ENCODE measurements at places on chromosomes 6 and 20.
A peak's percentile ranks its signal among the peaks of the same experiment; 100 is the strongest.

DNA sequence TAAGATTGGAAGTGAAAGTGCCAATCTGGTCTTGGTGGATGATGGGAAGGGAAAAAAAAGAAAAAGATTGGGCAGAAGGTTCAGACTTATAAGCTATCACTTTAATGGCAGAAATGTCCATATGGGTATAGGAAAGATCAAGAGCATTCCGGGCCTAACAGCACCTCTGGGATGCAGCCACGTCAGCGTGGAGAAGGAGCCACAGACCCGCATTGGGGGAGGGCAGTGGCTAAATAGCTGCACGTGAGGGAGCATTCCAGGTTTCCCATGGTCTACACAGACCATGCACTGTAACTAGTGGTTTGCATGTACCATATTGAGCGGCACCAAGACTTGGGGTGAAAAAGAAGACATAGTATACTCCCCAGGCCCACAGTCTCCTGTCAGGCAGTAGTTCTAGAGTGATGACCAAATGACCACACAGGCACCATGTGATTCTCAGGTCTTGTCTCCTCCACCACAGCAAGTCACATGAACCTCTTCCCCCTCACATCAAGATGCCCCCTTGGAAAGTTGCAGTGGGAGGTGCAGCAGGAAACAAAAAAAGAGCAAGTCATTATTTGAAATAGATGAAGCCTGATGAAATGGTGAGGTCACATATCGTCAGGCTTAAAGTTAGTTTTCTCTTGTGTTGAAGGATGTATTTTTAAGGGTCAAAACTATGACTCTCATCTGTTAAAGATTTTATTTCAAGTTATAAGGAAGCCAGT, 94.4 kb upstream of the TNFAIP3 start:
- no peak for DNase-seq

DNA sequence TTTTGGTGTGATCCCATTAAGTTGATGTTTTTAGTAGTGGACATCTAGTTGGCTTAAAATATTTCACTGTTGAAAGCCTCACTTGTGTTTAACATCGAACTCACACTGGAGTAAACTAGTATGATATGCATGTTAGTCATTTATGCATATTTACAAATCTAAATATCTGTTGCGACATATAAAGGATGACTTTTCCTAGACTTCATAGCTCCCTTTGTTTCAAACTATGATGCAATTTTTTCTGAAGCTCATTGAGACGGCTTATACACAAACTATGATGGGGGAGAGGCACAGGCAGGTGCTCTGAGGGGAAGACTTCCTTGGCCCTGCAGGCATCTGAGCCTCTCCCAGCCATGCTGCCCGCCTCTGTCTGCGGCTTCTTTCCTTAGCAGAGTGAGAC, 11.8 kb upstream of the FOXC1 start:
- DNase-seq: peak; percentile 91

DNA sequence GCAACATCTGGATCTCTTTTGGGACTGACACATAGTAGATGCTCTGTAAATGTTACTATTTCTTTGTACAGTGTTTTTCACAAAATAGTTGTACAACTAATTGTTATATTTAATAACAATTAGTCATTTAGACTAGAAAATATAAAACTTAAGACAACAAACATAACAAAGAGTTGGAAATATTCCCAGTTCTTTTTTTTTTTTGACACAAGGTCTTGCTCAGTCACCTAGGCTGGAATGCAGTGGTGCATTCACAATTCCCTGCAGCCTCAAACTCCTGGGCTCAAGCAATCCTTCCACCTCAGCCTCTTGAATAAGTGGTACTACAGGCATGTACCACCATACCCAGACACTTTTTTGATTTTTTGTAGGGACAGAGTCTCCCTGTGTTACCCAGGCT, 105.8 kb downstream of the UTRN start:
- DNase-seq: no peak

DNA sequence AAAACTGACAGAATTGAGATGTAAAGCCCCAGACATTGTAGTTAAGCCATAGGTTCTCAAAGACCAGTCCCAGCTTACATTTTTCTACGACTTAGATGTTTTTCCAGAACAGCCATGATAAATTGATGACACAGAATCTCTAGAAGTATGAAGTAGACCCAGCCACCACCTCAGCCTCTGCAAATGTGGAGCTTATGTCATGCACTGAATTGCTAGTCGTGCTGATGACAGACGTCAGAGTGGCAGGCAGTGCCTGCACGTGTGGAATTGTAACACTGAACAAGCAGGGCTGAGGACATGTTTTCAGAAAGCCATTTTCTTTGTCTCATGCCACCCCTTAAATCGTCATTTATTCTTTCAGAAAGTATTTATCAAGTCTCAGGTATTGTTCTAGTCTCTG, 72.4 kb upstream of the TMEM181 start:
- DNase-seq: peak; percentile 10

- DNase-seq: no peak
Measured at GRCh38 chr6:46850792-46851191, 57.6 kb downstream of the MEP1A start.

DNA sequence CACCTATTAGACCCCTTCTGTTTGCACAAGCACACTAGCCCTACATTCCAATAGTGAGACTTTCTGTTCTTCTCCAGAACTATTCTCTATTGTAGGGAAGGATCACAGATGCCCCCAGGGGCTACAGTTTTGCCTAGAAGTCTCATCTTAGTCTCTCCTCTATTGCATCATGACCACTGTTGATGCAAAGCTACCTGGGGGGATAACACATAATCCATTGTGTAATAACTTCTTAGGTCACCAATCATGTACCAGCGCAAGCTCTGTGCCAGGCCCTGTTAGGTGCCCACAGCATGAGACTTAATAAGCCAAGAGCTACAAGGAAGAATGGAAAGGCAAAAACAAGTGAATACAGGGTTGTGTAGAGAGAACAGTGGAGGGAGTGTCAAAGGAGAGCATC, 98.1 kb upstream of the TNFAIP3 start:
- peak; percentile 76 for DNase-seq

DNA sequence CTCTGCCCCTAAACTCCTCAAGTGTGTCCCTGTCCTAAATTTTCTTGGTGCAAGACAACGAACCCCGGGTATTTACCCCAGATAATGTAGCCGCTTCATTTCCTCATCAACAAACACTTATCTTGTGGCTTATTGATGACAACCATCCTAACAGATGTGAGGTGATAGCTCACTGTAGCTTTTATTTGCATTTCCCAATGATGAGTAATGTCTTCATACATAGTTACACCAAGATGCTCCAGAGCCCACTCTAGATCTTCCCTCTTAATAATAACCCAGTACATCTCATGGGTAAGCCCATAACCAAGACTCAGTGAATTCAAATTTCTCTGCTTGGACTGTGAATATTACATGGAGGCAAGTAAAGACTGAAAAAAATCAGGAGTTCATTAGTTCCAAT, 48.2 kb upstream of the BEND6 start:
- peak; percentile 13 for DNase-seq

DNA sequence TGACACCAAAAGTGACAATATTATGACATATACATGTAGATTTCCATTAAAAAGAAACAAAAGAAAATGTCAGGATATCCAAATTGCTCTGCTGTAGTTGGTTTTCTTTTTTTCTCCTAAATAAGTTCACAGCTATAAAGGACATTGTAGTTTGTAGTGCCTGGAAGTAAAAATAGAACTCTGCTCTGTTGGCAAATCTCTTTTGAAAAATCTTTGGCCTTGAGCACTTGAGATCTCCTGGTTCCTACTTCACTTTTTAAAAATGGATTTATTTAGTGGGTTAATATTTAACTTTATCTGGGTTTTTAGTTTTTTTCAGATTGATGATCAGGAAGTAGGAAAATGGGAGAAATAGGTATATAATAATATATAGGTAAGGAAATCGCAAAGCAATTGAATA, 52.9 kb downstream of the AFDN start:
- no peak for DNase-seq

GRCh38 chr20:47319517-47320252, 36.8 kb downstream of the ZMYND8 start:
- peak; percentile 88 for DNase-seq

DNA sequence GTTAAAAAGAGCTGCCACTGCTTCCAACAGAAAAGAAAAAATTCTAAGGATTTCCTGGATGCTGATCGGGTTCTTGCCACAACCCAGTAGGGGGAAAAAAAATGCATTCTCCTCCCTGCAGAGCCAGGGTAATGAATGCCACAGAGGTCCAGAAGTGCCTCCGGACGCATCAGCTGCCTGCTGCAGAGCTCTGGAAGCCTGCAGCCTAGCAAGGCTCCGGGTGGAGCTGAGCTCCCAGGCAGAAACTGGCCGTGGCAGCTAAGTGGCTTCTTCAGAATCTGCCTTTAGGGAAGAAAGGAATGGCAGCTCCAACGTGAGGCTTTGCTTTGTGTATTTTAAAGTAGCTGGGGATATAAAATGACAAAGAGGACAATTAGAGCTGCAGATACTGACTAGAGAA, 155.0 kb downstream of the CFAP61 start:
- DNase-seq: no peak

- no peak for DNase-seq
Measured at GRCh38 chr6:106788761-106789160, 159.4 kb downstream of the QRSL1 start.

DNA sequence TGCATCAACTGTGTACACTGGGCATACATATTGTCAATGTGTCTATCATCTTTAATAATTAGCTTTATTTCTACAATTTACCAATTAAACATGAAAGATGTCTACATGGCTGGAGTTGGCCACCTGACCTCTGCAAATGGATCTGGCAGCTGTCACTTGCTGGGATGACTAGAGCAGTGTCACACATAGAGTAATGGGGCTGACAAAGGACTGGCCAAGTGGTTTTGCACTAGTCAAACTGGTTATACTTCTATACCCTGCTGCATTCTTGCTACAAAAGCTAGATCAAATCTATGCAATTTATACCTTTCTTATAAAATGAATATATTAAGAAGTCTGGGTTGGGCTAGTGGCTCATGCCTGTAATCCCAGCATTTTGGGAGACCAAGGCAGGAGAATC, 99.3 kb downstream of the SESN1 start:
- no peak for DNase-seq

GRCh38 chr20:34269996-34270627, 28.9 kb downstream of the ASIP start:
- no peak for DNase-seq

DNA sequence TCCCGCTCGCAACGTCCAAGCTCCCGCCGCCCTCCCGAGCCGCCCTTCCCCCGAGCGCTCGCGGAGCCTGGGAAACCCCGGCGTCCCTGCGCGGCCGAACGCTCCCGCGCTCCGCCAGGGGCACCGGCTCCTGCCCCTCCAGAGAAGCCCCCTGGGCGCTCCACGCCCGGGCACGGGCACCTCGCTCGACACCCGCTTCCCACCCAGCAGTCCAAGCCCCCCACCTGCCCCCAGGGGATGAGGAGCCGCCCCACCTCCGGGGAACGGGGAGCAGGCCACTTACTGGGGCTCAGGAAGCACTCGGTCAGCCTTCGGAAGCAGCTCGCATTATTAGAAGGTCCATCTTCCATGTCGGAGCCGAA, 1.4 kb downstream of the PDE10A start:
- DNase-seq: no peak

GRCh38 chr6:122007339-122007738, 392.1 kb upstream of the HSF2 start:
- no peak for DNase-seq

DNA sequence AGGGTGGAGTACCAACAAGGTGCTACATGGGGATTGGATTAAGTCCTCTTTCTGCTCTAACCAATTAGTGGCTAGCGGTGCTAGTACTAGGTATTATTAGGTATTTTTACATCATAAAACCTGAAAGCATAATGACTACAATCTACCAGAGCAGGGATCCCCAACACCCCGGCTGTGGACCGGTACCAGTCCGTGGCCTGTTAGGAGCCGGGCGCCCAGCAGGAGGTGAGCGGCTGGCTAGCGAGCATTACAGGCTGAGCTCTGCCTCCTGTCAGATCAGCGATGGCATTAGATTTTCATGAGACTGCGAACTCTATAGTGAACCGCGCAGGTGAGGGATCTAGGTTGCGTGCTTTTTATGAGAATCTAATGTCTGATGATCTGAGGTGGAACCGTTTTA, 9.1 kb upstream of the CD40 start:
- DNase-seq: no peak

GRCh38 chr6:139695361-139695760, 320.9 kb upstream of the CITED2 start:
- DNase-seq: no peak

DNA sequence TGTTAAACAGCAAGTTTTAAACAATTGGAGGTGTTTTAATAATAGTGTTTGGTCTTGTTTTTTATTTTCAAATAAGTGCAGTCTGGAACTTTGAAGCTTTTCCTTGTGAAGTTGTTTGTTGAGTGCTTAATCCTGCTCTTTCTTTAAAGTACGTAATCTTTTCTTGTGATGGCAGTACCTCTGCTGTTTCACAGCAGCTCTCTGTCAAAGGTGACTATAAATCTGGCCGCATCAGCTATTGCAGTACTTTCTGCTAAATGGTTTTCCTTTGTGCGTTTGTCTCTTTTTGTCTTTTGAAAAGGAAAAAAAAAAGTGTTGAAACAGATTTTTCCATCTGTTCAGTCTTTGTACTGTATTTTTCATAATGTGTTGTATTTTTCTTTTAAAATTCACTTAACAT, 12.7 kb downstream of the STXBP5 start:
- no peak for DNase-seq

DNA sequence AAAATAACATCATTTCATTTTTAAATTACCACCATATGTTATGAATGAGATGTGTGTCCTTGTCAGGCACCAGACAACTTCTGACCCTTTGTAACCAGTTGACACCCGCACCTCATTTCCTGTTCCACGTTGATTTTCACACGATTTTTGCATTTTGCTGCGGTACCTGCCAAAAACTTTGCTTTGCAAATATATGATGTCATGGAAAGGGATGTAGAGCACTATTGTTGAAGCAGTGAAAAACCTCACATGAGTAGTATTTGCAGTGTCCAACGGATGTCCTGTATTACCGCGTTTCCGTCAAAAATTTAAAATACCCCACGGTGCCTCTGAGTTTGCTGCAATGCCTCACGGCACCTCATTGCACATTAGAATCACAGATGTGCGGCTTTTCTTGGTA, 115.6 kb downstream of the MTHFD1L start:
- no peak for DNase-seq

GRCh38 chr6:107108201-107108890, 7.0 kb downstream of the BEND3 start:
- peak; percentile 10 for DNase-seq

- peak; percentile 81 for DNase-seq
Measured at GRCh38 chr6:31737991-31738979, 1.5 kb upstream of the MSH5 start.

DNA sequence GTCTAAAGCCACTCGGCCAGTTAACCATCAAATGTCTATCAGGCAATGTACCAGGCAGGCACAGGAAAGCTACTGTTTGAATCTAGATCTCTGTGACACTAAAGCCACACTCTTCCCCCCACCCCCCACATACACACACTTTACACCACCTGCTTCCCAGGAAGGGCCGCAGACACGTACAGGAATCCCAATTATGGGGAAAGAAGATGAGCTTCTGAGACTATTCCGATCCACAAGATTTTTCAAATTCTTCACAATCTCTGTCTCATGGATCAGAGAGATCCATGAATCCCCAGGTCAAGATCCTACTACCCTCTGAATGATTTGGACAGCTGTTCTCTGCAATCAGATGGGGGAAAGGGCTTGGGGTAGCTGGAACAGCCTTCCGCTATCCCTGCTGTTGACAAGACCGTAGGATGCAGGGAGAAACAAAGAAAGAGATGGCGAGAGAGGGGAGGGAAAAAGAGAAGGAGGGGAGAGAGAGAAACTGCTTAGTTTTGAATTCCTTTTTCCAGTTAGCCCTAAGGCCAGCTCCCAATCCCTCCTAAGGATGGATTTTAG, 25.4 kb upstream of the RIMS4 start:
- DNase-seq: no peak

GRCh38 chr6:1526398-1527072, 83.2 kb upstream of the FOXC1 start:
- DNase-seq: no peak

GRCh38 chr20:63281742-63282665, 9.4 kb downstream of the ARFGAP1 start:
- no peak for DNase-seq

Measured in epithelial cell of esophagus (primary cell).